ENCODE measurements at places on chromosomes 7 and 10.
A peak's percentile ranks its signal among the peaks of the same experiment; 100 is the strongest.

DNA sequence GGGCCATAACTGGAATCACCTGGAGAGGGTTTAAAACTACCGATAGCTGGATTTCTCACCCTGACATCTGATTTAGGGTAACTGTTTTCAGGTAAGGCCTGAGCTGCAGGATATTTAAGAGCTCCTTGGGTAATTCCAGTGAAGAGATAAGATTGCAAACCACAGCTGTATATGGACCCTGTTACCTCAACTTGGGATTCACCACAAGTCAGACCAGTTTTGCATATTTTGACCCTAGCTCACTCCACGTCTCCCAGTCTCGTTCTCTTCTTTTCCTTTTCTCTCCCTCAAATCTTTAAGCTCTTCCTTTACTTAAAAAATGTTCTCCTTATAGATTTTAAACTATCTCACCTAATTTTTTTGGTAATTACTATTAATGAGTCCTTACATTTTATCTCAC lies 264.4 kb downstream of the THSD7A start:
- H3K4me1 ChIP-seq, result no peaks in the 10 kb centered on the region
- DNase-seq, result no peak
- no peaks in the 10 kb centered on the region for H3K36me3 ChIP-seq
- H3K4me3 ChIP-seq, result no peak overlapping the region
- no peak overlapping the region for H3K27ac ChIP-seq

- no peak overlapping the region for H3K27ac ChIP-seq
- H3K36me3 ChIP-seq, result no peaks in the 10 kb centered on the region
- DNase-seq, result no peak
- H3K4me3 ChIP-seq, result no peak overlapping the region
- H3K4me1 ChIP-seq, result no peaks in the 10 kb centered on the region
These were observed 14.1 kb upstream of the MYPN start for GRCh38 chr10:68095153-68095552.

DNA sequence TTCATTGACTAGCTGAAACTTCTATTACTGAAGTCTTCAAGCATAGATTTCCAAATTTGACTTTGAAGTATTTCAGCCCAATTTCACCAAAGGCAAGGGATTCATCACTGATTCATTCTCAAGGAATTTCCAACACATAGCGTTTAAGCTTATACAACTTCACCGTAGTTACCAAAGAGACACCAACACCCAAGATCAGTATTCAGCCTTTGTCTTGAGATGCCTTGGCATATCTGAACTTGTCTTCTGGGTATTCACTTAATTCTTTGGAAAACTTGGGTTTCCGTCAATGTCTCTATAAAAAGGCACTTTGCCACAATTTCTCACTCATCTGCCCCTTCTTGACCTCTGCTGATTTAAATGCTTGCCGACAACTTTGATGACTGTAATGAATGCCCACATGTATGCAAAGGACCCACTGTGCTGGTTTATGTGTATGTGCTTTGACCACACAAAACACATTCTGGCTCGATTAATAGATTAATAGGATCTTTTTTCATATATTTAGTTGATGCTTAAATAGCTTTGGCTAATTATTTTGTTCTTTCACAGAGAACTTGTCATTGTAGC lies 49.6 kb downstream of the TES start:
- no peak overlapping the region for H3K4me3 ChIP-seq
- DNase-seq, result no peak
- no peaks in the 10 kb centered on the region for H3K4me1 ChIP-seq
- no peak overlapping the region for H3K27ac ChIP-seq
- H3K27me3 ChIP-seq, result no peaks in the 10 kb centered on the region

GRCh38 chr7:36949711-36950600 lies 225.7 kb upstream of the AOAH start:
- no peak overlapping the region for H3K4me3 ChIP-seq
- H3K36me3 ChIP-seq, result no peaks in the 10 kb centered on the region
- H3K27ac ChIP-seq, result no peak overlapping the region
- no peaks in the 10 kb centered on the region for H3K27me3 ChIP-seq

- H3K36me3 ChIP-seq, result no peaks in the 10 kb centered on the region
- DNase-seq, result no peak
- no peaks in the 10 kb centered on the region for H3K27me3 ChIP-seq
- H3K27ac ChIP-seq, result no peak overlapping the region
- H3K4me1 ChIP-seq, result no peaks in the 10 kb centered on the region
- no peak overlapping the region for H3K4me3 ChIP-seq
These were observed 55.7 kb upstream of the RELN start for GRCh38 chr7:104045183-104045582.

DNA sequence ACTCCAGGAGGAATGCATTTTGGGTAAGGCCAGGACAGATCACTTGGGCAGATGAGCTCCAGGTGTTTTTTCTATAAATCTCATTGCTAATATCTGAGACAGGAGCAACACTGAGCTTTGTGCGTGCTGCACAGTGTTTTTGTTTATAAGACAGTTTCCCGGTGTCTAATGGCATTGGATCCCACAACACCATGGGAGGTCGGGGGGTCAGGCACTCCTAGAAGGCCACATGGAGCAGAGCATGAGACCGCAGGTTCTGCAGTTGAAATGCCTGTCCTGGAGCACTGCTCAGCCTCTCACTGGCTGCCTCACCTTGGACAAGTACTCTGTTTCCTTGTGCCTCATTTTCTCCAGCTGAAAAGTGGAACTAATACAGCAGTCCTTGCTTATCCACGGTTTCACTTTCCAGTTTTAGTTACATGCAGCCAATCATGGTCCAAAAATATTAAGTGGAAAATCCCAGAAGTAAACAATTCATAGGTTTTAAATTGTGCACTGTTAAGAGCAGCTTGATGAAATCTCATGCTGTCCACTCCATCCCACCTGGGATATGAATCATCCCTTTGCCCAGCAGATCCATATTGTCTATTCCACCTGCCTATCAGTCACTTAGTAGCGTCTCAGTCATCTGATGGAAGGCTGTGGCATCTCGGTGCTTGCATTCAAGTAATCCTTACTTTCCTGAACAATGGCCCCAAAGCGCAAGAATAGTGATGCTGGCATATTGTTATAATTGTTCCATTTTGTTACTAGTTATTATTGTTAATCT lies 35.2 kb downstream of the ATXN7L1 start:
- peaks cover 28% of the 10 kb centered on the region for H3K4me1 ChIP-seq
- peaks cover 3% of the 10 kb centered on the region for H3K27me3 ChIP-seq
- H3K36me3 ChIP-seq, result no peaks in the 10 kb centered on the region
- no peak overlapping the region for H3K4me3 ChIP-seq
- no peak for DNase-seq
- H3K27ac ChIP-seq, result no peak overlapping the region

GRCh38 chr7:106420736-106421135 lies 136.0 kb upstream of the NAMPT start:
- no peaks in the 10 kb centered on the region for H3K36me3 ChIP-seq
- peaks cover 16% of the 10 kb centered on the region for H3K4me1 ChIP-seq
- DNase-seq, result no peak
- no peak overlapping the region for H3K4me3 ChIP-seq
- no peaks in the 10 kb centered on the region for H3K27me3 ChIP-seq
- H3K27ac ChIP-seq, result peak overlapping the region; percentile 61

DNA sequence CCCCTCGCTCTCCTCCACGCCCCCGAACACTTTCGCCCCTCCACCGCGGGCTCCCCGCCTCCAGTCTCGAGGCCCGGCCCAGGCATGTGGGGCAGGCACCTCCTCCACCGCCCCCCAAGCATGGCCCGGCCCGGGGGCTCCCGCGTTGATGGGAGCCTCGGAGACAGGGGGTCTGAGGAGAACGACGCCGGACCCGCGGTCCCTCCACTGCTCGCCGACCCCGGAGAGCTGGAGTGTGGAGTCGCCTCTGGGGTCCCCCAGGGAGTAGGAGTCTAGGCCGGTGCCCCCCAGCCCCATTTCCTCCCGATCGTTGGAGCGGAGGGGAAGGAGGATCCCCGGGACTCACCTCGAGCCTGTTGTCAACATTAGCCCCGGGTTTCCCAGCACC lies 206 bp downstream of the UPF2 start:
- H3K4me1 ChIP-seq, result peaks cover 10% of the 10 kb centered on the region
- no peaks in the 10 kb centered on the region for H3K36me3 ChIP-seq
- peak; percentile 21 for DNase-seq
- no peaks in the 10 kb centered on the region for H3K27me3 ChIP-seq
- peak overlapping the region; percentile 76 for H3K4me3 ChIP-seq

DNA sequence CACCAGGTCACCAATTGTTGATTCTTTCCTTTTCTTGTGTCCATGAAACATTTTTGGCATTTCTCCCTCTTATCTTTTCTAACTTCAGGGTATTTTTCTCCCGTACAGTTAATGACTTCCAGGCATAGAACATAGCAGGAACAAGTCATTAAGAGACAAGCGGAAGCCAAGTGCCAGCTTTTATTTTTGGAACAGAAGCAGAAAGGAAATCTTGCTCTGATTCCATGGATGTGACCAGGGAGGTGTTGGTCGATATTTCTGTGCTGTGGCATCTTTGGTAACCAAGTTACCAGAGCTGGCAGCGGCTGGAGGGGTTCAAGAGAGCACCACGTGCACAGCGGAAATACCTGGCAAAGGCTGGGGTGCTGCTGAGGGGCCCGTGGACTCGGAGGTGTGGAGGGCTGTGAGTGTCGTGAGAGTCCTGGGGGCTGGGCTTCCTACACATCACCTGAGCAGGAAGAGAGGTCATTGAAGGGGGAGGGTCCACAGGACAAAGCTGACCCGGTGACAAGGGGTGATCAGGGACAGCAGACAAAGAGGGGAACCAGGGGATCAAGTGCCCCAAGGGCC lies 1.8 kb downstream of the LLCFC1 start:
- DNase-seq, result no peak
- no peak overlapping the region for H3K27ac ChIP-seq
- no peaks in the 10 kb centered on the region for H3K36me3 ChIP-seq

DNA sequence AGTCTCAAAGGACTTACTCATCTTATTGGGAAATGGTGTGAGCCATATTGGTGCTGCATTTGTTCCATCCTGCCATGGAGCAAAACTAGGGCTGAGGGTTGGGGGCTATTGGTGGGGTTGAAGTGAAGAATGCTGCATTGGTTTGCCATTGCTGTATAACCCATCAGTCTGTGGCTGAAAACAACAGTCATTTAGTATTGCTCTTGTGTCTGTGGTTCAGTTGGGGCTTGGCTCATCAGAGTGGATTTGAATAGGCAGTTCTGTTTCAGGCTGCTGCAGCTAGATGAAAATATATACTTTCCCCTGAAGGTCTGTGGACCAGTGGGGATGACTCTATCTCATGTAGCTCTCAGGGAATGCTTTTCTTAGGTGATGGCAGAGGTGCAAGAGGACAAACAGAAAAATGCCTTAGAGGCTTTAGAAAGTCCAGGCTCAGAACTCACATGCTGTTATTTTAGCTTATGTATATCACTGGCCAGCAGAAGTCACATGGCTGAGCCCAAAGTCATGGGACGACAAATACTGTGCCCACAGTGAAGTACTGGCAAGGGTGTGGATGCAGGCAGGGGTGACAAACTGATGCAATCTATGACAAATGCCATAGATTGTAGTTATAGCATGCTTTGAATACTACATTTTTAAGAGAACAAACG lies 15.2 kb upstream of the EXOC6 start:
- no peak overlapping the region for H3K4me3 ChIP-seq
- no peaks in the 10 kb centered on the region for H3K4me1 ChIP-seq
- DNase-seq, result no peak

DNA sequence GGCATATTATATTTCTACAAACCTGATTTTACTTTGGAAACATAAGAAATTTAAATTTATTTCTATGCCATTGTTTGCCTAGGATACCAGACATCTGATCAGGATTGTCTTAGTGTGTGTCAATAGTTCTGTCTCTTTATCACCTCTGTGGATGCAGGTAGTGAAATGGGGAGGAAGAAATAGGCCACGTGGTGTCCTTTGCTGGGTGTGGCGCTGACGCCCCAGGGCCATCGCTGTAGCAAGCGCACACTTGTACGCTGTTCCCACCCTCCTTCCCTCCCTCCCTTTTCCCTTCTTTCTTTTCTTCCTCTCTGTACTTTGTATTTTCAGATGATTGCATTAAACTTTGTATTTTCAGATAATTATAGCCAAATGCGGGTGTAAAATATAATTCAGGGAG lies 5.0 kb downstream of the DOCK1 start:
- H3K4me3 ChIP-seq, result no peak overlapping the region
- no peak overlapping the region for H3K27ac ChIP-seq
- H3K4me1 ChIP-seq, result peaks cover 13% of the 10 kb centered on the region
- peaks cover 9% of the 10 kb centered on the region for H3K36me3 ChIP-seq
- H3K27me3 ChIP-seq, result no peaks in the 10 kb centered on the region
- no peak for DNase-seq

DNA sequence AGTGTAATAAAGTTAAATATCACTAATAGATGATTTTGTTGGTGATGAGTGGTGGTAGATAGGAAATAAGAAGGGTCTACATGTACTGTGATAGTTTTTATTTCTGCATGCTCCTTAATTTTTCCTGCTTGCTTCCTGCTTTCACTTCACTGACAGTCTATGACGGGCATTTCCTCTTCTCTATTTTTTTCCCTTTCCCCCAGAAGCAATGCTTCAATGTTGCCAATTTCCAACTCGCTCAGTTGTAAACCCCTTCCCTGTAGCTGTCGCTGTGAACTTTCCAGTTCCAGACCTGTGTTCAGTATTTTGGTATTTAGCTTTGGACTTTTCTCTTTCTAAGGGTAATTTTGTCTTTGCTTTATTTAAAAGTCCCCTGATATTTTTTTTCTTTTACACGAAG lies 123.5 kb upstream of the AGR3 start:
- H3K27me3 ChIP-seq, result no peaks in the 10 kb centered on the region
- H3K4me3 ChIP-seq, result no peak overlapping the region
- DNase-seq, result no peak
- no peaks in the 10 kb centered on the region for H3K36me3 ChIP-seq
- no peak overlapping the region for H3K27ac ChIP-seq

- peak overlapping the region; percentile 50 for H3K27ac ChIP-seq
- no peaks in the 10 kb centered on the region for H3K36me3 ChIP-seq
- no peak for DNase-seq
- peak overlapping the region; percentile 70 for H3K4me3 ChIP-seq
- no peaks in the 10 kb centered on the region for H3K27me3 ChIP-seq
These were observed 805 bp downstream of the MSRB2 start for GRCh38 chr10:23095966-23096801.

GRCh38 chr10:88980800-88981199 lies 9.8 kb upstream of the FAS start:
- H3K4me3 ChIP-seq, result no peak overlapping the region
- no peaks in the 10 kb centered on the region for H3K36me3 ChIP-seq
- peaks cover 2% of the 10 kb centered on the region for H3K4me1 ChIP-seq
- H3K27me3 ChIP-seq, result no peaks in the 10 kb centered on the region
